ENCODE measurements at places on chromosomes 1 and 21. TPM values are rescaled to one million over a fixed set of nuclear protein-coding genes. Genes with fewer than 3 reads are reported as not detected.

Gene ILDR2
- total RNA-seq = not detected

Gene TTLL7
- 20.7 TPM for total RNA-seq

Gene IER5
- total RNA-seq = 38.7 TPM

Gene TIE1
- 67.9 TPM for total RNA-seq

Gene KRTAP12-2
- not detected for total RNA-seq

Gene ANKRD65
- 0.87 TPM for total RNA-seq

Gene SAMD13
- 0.25 TPM for total RNA-seq

Gene FAM72A
- total RNA-seq = 3.0 TPM

Gene TMEM52
- 0.11 TPM for total RNA-seq

Gene USP16
- total RNA-seq = 50.2 TPM

Gene TNFRSF14
- total RNA-seq = 35.4 TPM

Gene CREB3L4
- total RNA-seq = 7.7 TPM

Gene CYP2J2
- total RNA-seq = 0.33 TPM

Gene GPATCH2
- 26.7 TPM for total RNA-seq

Gene VWA1
- 5.1 TPM for total RNA-seq

Gene NES
- 32.2 TPM for total RNA-seq

Gene CCSAP
- 12.7 TPM for total RNA-seq

Gene FCER1G
- not detected for total RNA-seq

Gene NBPF9
- total RNA-seq = 26.5 TPM

Gene PHLDA3
- total RNA-seq = 98.3 TPM

Gene CHODL
- 0.11 TPM for total RNA-seq

Gene TUFT1
- 8.5 TPM for total RNA-seq

Gene CELSR2
- total RNA-seq = 3.4 TPM

Gene TMOD4
- not detected for total RNA-seq
